Peyer's patch (tissue), 4 donors: ENCODE measurements at places on chromosomes 6 and 20. TPM values are rescaled to one million over a fixed set of nuclear protein-coding genes. Genes with fewer than 3 reads are reported as not detected.

Gene PHACTR3
- 28.4 TPM for total RNA-seq

Gene HLA-DMB
- 96.5 TPM for total RNA-seq

Gene IDH3B
- total RNA-seq, result 113 TPM

Gene IRAK1BP1
- total RNA-seq, result 1.4 TPM

Gene MYH7B
- total RNA-seq, result 1.2 TPM

Gene RNF144B
- total RNA-seq, result 2.4 TPM

Gene FITM2
- total RNA-seq, result 10.9 TPM

DNA sequence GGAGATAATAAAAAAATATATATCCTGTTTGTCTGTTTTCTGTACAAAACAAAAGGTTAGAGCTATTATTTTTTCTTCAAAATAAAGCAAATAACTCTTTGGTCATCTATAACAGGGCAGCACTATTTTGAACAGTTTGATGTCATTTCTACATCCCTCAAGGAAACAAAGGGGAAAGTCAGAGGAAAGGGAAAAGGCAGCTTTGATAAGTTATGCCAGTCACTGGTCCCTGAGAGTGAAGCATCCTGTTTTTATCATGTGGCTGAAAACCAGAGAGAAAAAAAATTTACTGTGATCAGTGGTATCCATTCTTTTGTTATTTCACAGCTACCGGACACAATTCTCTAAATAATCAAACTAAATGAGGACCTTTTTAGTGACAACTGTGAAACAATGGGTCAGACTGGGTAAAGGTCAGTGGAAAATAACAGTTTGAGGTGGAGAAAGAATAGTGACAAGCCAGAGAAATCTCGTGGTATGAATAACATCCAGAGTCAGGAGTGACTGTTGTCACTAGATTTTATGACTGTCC is 356.0 kb downstream of the HDGFL1 start:
- H3K36me3 ChIP-seq, result no peaks in the 10 kb centered on the region
- DNase-seq, result no peak
- no peaks in the 10 kb centered on the region for H3K4me1 ChIP-seq
- H3K4me3 ChIP-seq, result no peak overlapping the region
- no peak overlapping the region for H3K27ac ChIP-seq
- H3K27me3 ChIP-seq, result no peaks in the 10 kb centered on the region

- no peak overlapping the region for H3K4me3 ChIP-seq
- DNase-seq, result no peak
- H3K36me3 ChIP-seq, result no peaks in the 10 kb centered on the region
- H3K27ac ChIP-seq, result no peak overlapping the region
- H3K4me1 ChIP-seq, result no peaks in the 10 kb centered on the region
- H3K27me3 ChIP-seq, result no peaks in the 10 kb centered on the region
These were observed 486.5 kb downstream of the RFPL4B start for GRCh38 chr6:112833581-112834131.

DNA sequence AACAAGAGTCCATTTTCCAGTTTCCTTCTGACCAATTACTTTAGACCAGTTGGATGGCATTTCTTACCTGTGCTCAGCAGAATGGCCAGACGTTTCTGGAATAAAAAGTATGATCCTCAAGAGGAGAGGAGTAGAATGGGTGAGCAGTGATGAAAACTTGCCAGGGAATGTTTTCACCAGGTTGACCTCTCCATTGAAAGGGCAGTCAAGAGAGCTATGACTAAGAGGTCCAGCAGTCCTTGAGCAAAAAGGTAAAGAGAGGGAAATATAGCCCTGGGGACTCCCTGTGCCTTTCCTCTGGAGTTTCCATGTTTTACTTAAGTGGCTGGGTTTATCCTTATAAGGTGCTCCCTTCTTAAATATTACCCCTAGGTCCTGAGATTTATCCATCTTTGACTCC is 210.9 kb downstream of the TBX18 start:
- no peaks in the 10 kb centered on the region for H3K36me3 ChIP-seq
- no peak overlapping the region for H3K27ac ChIP-seq

DNA sequence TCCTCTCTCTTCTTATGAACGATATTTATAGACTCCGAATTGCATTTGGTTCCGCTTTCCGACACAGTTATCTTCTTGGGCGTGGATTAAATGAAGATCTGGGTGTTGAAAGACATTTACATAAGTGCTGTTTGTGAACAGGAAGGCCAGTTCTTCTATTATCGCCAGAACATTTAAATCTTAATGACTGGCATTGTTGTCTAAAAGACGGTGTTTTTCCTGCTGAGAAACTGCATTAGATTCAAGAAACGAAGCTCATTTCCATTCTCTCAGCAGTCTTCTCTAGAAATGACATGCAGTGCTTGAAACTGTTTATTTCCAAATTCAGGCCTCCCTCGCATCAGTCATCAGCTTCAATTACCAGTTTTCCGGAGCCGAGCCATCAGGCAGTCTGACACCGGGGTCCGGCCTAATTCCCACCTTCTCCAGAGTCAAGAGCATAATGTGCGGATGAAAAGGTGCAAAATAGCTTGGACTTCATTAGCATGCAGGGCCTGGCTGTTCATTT is 16.0 kb downstream of the LINC00237 start:
- no peaks in the 10 kb centered on the region for H3K36me3 ChIP-seq
- no peak overlapping the region for H3K4me3 ChIP-seq
- no peak for DNase-seq
- no peaks in the 10 kb centered on the region for H3K4me1 ChIP-seq
- H3K27ac ChIP-seq, result no peak overlapping the region

DNA sequence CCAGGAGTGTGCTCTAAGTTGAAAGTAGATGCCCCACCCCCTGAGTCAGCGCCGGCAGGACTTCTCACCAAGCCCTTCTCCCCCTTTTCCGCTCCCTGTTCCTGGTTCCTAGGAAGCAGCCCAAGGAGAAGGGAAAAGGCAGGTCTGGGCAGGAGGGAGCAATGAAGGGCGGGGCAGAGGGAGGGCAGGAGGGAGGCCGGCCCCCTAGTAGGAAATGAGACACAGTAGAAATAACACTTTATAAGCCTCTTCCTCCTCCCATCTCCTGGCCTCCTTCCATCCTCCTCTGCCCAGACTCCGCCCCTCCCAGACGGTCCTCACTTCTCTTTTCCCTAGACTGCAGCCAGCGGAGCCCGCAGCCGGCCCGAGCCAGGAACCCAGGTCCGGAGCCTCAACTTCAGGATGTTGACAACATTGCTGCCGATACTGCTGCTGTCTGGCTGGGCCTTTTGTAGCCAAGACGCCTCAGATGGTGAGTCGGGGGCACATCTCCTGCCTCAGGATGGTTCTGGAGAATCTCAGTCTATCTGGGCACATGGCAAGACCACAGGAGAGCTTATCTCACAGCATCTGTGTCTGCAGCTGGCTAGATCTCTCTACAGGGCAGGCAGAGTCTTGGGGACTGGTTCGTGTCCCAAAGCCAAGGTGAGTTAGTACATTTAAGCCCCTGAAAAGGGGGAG is at the start of gene PROCR:
TSS of gene PROCR (plus strand) at position 320 of the 681 bp plus-strand sequence. CDS start at position 403, 83 bp downstream.
- peak within 1 kb of the TSS; percentile 49 for H3K4me3 ChIP-seq
- peak; percentile 89 for DNase-seq
- peak within 1 kb of the TSS; percentile 74 for H3K27ac ChIP-seq
- H3K27me3 ChIP-seq, result no peaks in the 10 kb centered on the region
- peaks cover 3% of the 10 kb centered on the region for H3K4me1 ChIP-seq

- no peaks in the 10 kb centered on the region for H3K4me1 ChIP-seq
- H3K36me3 ChIP-seq, result no peaks in the 10 kb centered on the region
- no peaks in the 10 kb centered on the region for H3K27me3 ChIP-seq
- H3K4me3 ChIP-seq, result no peak overlapping the region
These were observed 373.8 kb downstream of the GJA1 start for GRCh38 chr6:121809211-121809610.

GRCh38 chr6:44849806-44850205 is 462.3 kb downstream of the CDC5L start:
- no peak overlapping the region for H3K4me3 ChIP-seq
- no peak overlapping the region for H3K27ac ChIP-seq
- H3K27me3 ChIP-seq, result no peaks in the 10 kb centered on the region
- no peaks in the 10 kb centered on the region for H3K4me1 ChIP-seq
- no peak for DNase-seq

- no peak overlapping the region for H3K27ac ChIP-seq
- no peaks in the 10 kb centered on the region for H3K27me3 ChIP-seq
- no peaks in the 10 kb centered on the region for H3K4me1 ChIP-seq
- no peak for DNase-seq
- H3K4me3 ChIP-seq, result no peak overlapping the region
These were observed 136.1 kb downstream of the EYA4 start for GRCh38 chr6:133377219-133377618.

- no peaks in the 10 kb centered on the region for H3K27me3 ChIP-seq
- H3K27ac ChIP-seq, result no peak overlapping the region
- no peak for DNase-seq
- no peaks in the 10 kb centered on the region for H3K4me1 ChIP-seq
- no peak overlapping the region for H3K4me3 ChIP-seq
- H3K36me3 ChIP-seq, result no peaks in the 10 kb centered on the region
These were observed 132.7 kb downstream of the EDN1 start for GRCh38 chr6:12422848-12423247.

DNA sequence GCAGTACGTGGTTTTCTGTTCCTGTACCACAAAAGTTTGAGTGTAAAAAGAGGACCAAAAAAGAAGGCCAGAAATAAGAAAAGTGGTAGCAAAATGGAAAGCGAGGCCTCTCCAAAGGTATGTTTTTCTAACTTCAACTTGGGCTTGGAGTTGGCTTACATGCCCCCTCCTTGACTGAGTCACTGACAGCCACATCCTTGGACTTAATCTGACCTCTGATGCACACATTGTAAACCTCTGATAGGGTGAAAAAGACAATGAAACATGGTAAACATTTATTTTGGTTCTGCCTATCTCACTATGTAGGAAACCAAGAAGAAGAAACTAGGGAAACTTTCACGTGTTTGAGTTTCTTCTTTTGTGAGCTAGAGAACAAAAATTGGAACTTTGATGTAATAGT is 503.2 kb upstream of the ID4 start:
- DNase-seq, result no peak
- H3K4me1 ChIP-seq, result no peaks in the 10 kb centered on the region
- H3K36me3 ChIP-seq, result no peaks in the 10 kb centered on the region
- H3K27ac ChIP-seq, result no peak overlapping the region

- H3K27ac ChIP-seq, result peak overlapping the region; percentile 50
- H3K4me3 ChIP-seq, result no peak overlapping the region
- H3K27me3 ChIP-seq, result no peaks in the 10 kb centered on the region
These were observed 3.4 kb downstream of the LY86 start for GRCh38 chr6:6591778-6592465.

- no peak overlapping the region for H3K4me3 ChIP-seq
- no peaks in the 10 kb centered on the region for H3K27me3 ChIP-seq
- H3K4me1 ChIP-seq, result no peaks in the 10 kb centered on the region
- no peak overlapping the region for H3K27ac ChIP-seq
These were observed 10.0 kb upstream of the BLOC1S5 start for GRCh38 chr6:8074213-8074612.

- H3K27ac ChIP-seq, result no peak overlapping the region
- H3K4me3 ChIP-seq, result no peak overlapping the region
- H3K27me3 ChIP-seq, result peaks cover 3% of the 10 kb centered on the region
- no peak for DNase-seq
These were observed 3.6 kb upstream of the MAS1 start for GRCh38 chr6:159887146-159887545.

DNA sequence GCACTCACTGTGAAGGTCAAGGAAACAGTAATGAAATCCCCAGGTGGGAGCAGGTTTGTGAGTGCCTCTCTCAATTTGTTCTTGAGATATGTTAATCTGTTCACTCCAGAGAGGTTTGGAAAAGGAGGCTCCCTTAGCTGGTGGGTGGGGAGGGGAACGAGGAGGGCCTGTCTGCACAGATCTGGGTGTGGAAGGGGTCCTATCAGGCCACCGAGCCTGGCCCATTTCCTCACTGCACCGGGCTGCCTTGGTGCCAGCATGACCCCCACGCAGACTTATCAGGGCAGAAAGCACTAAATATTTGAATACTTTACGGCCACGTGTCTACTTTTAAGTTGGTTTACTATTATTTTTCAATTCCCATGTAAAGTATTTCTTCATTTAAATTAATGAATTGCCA is 8.3 kb downstream of the AGPAT4 start:
- no peak for DNase-seq
- H3K4me1 ChIP-seq, result no peaks in the 10 kb centered on the region
- H3K27me3 ChIP-seq, result no peaks in the 10 kb centered on the region
- H3K27ac ChIP-seq, result no peak overlapping the region

DNA sequence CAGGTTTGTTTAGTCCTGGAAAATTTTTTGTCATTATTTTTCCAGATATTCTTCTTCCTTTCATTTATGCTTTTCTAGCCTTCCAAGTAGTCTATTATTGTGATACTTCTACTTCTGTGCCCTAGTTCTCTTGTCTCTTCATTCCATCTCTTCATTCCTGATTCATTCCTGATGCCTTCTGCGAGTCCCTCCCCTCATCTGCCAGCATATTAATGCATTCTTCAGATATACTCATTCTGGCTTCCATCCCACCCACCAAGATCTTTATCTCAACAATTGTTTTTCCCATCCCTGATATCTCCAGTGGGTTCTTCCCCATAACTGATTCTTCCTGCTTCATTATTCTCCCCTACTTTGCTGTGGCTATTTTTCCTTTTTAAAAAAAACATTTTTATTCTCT is 35.2 kb downstream of the ALDH5A1 start:
- H3K36me3 ChIP-seq, result peaks cover 11% of the 10 kb centered on the region
- no peak for DNase-seq
- no peaks in the 10 kb centered on the region for H3K27me3 ChIP-seq
- H3K27ac ChIP-seq, result no peak overlapping the region
- no peaks in the 10 kb centered on the region for H3K4me1 ChIP-seq
